ENCODE measurements at places on chromosomes 12 and 14.

DNA sequence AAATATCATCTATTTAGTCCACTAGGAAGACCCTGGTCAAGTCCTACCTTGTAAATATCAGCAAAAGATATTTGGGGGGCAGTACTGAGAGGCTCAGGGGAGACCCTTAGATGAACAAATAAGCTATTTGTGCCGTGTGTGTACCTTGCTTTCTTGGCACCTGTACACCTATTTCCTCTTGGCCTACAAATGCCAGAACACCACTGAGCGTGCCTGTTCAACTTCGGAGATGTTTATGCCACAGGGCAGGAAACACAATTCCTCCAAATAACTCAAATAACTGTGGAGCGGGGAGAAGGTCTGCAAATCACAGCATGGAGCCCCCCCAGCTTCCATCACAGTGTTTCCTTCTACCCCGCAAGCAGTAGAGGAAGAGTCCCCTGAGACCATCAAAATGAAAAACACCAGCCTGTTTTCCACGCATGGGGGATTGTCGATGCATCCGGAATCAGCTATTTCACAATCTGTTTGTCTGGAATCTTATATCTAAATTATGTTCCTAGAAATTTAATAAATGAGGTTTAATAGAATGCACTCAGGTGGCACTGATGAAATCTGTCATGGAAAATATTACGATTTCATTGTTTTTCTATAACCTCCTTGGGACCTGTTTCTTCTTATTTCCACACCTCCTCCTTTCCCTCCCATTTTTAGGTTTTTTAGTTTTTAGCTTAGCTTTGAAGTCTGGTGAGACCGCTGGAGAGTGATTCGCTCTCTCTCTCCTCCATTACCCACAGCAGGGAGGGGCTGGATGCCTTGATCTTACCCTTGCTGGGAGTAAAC is 254.0 kb upstream of the SRRM4 start:
- no peak for DNase-seq

DNA sequence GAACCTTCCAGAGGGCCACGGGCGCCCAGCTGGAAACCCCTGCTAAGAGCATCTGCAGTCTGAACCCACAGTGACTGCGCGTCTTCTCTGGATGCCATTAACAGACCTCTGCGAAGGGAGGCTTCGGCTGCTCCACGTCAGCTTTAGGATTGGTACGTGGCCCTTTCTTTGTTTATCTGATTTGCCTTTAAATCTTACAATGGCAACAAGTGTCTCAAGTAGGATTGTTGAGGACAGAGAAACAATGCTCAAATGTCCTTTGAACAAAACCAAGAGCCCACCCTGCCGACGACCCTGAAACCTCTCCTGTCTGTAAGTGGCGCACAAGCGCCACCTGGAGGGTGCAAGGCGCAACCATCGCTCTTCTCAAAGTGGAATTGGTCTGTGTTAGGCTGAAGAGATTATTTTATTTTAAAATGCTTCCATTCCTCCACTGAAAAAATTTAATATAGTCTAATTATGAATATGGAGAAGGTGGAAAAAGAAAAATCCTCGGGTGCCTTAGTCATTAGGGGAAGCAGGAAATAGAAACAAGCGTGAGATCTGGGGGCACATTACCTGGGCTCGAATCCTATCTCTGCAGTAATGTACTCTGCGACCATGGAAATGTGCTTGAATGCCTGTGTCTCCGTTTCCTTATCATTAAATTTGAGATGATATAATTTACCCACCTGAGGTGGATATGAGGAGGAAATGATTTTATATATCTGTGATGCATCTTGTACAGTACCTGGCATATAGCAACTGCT is 82.6 kb upstream of the PTPRB start:
- peak; percentile 89 for DNase-seq

GRCh38 chr12:66071549-66071948 is 59.0 kb downstream of the LLPH start:
- DNase-seq = no peak

DNA sequence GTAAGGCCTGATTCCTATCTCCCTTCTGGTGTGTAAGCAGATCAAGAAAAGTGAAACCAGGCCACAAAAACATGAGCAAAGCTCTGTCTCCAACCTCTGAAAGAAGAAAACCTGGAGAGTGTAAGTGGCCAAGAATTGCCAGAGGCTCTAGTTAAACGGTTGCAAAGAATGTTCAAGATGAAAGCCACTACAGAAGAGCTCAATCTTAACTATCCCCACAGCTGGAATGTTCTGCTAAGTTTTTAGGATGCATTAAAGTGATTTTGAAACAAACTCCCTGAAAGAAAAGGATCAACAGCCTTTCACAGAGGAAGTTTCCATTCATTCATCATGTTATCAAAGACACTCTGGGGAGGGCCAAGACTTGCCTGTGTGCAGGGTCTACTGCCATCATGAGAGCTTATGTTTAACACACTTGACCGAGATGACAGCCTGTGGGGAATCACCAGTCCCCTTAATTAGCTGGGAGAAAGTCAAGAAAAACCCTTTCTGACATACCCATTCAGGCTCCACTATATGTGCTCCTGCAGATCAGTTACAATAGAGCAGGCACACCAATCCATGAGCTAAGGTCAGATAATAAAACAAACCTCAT is 128.0 kb upstream of the OVCH1 start:
- DNase-seq = no peak

DNA sequence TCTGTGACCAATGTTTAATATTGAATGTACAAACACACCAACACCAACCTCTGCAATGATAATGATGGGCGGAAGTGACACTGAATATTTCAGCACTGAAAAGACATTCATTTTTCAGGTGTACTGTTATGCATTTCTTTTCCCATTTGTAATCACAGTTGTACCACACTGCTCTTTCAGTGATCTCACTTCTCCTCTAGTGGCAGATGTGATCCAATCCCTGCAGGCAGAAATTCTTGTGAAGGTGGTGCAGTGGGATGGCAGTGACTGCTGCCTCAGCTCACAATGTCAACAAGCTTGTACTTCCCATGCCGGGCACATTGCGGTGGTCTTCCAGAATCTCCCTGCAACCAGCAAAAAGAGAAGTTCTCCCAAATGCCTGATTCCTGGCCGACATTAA is 23.0 kb upstream of the ERGIC2 start:
- DNase-seq = no peak

GRCh38 chr12:116048879-116049278 is 228.6 kb downstream of the MED13L start:
- DNase-seq = no peak

- DNase-seq = no peak
These were observed 256.6 kb upstream of the FOXN3 start for GRCh38 chr14:89673512-89674225.

- no peak for DNase-seq
These were observed 159.5 kb upstream of the HMGA2 start for GRCh38 chr12:65664715-65665250.

GRCh38 chr14:103104654-103105452 is 10.3 kb downstream of the EXOC3L4 start:
- peak; percentile 85 for DNase-seq

DNA sequence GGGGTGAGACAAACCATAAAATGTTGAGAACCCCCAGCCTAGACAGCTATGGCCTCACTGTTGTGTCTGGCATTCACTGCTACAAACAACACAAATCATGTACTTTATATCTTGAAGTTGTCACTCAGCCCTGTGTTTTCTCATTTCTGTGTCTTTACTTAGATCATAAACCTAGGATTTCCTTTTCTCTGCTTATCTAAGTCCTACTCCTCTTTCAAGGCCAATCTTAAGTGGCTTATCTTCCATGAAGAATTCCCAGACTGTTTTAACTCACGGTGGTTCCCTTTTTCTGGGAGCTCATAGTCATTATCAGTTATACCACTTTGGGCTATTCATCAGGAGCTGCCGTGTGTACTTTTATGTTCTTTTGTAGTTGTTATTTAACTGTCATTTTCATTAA is 42.1 kb downstream of the FLRT2 start:
- no peak for DNase-seq

DNA sequence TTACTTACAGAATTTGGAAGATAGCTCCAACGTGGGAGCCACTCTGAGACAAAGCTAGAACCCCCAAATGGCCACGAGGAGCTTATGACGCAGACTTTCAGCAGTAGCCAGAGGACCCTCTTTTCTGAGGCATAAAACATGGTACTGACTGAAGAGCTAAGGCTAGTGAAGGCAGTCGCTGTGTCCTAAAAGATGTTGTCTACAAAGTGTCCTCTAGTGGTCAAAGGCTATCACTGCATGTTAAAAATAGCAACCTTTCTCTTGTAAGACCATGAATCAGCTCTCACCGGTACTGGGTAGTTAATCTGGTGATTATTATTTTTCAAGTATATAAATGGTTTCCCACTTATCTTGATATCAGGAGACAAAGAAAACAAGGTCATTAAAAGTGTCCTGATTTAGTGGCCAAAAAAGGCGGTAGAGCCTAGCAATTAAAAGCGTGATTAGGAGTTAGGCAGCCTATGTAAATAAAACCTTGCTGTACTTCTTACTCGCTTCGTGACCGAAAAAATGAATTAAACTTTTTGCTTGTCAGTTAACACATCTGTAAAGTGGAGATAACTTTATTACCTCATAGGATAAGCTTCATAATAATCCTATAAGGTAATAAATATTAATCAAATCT is 47.0 kb upstream of the LGR5 start:
- peak; percentile 64 for DNase-seq

- peak; percentile 44 for DNase-seq
These were observed 1.2 kb downstream of the ADAMTS20 start for GRCh38 chr12:43550831-43551271.

- DNase-seq = no peak
These were observed 18.4 kb downstream of the NR2C1 start for GRCh38 chr12:95055057-95055456.

- DNase-seq = no peak
These were observed 87.4 kb downstream of the SLC38A1 start for GRCh38 chr12:46181465-46181864.

DNA sequence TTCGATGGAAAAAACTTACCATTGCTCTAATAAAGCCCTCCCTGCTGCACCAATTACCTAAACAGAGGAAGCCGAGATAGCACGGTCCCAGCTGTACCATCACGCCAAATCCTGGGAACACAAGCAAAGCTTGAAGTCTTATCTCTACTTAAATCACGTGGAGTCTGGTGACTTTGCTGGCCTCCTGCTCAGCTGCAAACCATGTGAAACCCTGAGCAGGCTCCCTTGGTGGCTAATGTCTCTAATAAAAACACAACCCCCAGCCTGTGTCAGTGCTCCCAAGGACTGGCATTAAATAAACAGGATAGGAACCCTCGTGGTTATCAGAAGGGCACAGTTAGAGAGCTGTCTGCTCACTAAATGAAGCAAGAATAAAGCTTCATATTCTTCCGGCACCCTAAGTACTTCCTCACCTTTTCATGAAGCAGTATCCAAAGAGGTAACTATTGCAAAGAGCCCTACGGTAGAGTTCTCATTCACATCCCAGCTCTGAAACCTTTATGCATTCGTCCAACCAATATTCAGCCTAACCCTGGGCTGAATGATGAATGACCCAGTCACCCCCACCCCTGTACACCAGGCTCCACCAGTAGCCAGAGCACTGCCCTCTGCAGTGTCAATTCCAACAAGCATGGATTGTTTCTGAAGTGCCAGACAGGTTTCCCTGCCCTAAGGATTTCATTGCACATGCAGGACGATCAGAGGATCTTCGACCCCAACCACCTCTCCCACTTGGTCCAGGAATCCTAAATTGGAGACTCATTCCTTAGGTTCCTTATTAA is 452.7 kb upstream of the TMPO start:
- DNase-seq = no peak

DNA sequence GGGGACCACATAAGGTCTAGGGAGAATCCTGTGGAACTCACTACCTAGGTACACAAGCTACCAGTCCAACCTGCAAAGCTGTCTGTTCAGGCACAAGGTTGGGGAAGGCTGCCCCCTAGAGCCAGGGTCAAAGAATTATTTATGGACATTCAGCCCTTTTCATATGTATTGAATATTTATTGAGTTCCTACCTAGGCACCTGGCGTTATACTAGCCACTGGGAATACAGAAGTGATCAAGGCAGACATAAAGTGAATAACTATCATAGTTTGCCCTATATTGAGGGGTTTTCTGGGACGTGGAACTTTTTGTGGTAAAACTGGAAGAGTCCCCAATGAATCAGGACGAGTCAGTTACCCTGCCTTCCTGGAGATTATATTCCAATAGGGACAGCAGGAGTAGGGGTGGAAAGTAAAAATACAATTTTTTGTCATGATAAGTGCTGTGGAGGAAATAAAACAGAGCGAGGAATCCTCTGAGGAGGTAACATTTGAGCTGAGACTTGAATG is 5.8 kb upstream of the SLC48A1 start:
- DNase-seq = peak; percentile 34

GRCh38 chr12:115257791-115258190 is 573.8 kb upstream of the TBX3 start:
- DNase-seq = no peak

- DNase-seq = no peak
These were observed 86.6 kb downstream of the FOXN3 start for GRCh38 chr14:89330236-89331002.

DNA sequence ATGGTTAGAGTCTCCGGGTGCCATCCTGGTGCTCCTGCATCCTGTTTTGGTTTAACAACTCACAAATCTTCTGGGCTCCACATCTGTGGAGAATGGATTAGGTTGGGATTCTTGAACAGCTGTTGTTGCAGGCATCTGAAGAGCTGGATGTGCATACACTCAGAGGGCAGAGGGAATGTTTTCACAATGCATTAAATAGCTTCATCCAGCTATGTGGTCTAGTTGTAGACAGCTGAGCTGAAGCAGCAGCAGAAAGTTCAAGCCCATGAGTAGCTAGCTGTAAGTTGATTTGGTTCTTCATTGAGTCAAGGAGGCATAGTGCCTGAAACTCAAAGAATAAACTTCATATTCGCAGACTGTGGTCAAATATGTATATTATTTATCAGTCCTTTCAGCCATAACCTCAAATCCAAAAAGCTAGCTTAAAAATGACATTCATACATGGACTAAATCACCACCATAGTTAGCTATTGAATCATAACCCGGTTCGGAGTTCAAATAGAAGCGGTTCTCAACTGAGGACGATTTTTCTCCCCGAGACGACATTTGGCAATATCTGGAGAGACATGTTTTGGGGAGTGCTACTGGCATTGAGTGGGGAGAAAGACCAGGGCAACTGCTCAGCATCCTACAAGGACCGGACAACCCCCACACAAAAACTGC is 858 bp upstream of the ANKRD13A start:
- no peak for DNase-seq

DNA sequence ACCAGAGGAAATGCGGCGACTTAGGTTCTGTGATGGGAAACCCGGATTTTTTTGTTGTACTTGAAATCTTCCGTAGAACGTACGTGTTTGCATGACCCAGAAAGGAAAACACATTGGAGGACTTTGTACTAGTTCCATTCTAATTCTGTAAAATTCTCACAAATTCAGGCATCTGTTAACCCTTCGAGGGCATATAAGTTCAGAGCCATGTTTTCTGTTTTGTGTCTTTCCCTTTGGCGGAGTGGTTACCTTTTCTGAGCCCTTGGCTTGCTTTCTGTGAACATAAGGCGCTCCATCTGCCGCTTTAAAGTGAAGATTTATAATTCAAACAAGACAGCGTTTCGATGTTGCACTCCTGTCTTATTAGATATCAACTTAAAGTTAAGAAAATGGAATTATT is 34.2 kb downstream of the BICD1 start:
- no peak for DNase-seq
